ENCODE measurements at places on chromosomes 12 and 14. TPM values are rescaled to one million over a fixed set of nuclear protein-coding genes. Genes with fewer than 3 reads are reported as not detected.

LDHB gene
- 1,145 TPM for total RNA-seq

CHD8 gene
- 38.8 TPM for total RNA-seq

RPS6KL1 gene
- total RNA-seq: 15.4 TPM

ZNF219 gene
- total RNA-seq: 44.4 TPM

BCAT1 gene
- total RNA-seq: 14.0 TPM

ADAM21 gene
- 0.65 TPM for total RNA-seq

All from left cardiac atrium (tissue), 4 donors.